GM23338 (cell line): ENCODE measurements at places on chromosomes 5 and 9.

DNA sequence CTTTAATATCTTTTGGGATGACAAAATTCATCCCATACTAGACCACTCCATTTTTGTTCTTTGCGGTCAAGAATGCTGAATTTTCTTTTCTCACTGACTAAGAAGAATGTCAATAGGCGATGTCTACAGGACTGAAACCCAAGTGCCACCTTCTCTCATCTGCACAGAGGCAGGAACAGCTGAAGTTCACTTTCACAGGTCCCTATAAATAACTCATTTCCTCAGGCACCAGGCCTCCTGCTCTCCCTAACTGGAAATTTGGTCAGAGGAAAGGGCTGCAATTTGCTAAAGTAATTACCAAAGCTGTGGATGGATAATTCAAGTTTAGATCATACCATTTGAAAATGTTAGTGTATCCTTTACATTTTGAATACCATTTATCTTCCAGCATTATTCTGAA, 142.9 kb downstream of the DIRAS2 start:
- no peaks in the 10 kb centered on the region for H3K27me3 ChIP-seq
- no peaks in the 10 kb centered on the region for H3K36me3 ChIP-seq
- H3K4me1 ChIP-seq, result peaks cover 14% of the 10 kb centered on the region
- DNase-seq, result no peak
- H3K27ac ChIP-seq, result no peak overlapping the region

DNA sequence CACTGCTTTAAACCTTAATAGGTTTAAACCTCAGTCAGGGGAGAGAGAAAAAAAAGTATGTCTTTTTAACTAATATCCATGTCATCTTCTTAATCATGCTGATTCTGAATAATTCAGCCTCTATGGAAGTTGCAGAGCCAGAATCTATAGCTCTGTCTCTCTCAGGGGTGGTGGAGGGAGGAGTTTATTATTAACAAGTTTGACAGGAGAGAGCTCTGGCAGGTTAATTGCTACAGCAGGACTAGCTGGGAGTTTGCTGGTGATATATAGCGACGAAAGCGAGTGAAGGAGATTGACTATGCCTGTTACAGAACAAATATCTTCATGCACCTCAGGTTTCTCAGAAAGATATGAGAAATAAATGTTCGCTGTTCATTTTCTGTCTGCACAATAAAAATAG, 586.4 kb downstream of the TLE4 start:
- H3K36me3 ChIP-seq, result no peaks in the 10 kb centered on the region
- H3K27me3 ChIP-seq, result no peaks in the 10 kb centered on the region
- no peak overlapping the region for H3K4me3 ChIP-seq
- DNase-seq, result no peak

- no peak overlapping the region for H3K27ac ChIP-seq
- no peaks in the 10 kb centered on the region for H3K27me3 ChIP-seq
- 0 out of 2 replicates have a peak, but pooled peaks cover 5% of the 10 kb centered on the region for H3K36me3 ChIP-seq
- no peak for DNase-seq
- peaks cover 6% of the 10 kb centered on the region for H3K4me1 ChIP-seq
Measured at GRCh38 chr5:44318883-44319282, 70.3 kb downstream of the FGF10 start.

GRCh38 chr5:137833463-137833862, 34.2 kb upstream of the MYOT start:
- peaks cover 42% of the 10 kb centered on the region for H3K4me1 ChIP-seq
- peak overlapping the region; percentile 28; the same call in 1 of the 2 replicates for H3K27ac ChIP-seq
- DNase-seq, result peak; percentile 64

- no peaks in the 10 kb centered on the region for H3K27me3 ChIP-seq
- no peaks in the 10 kb centered on the region for H3K36me3 ChIP-seq
- no peak overlapping the region for H3K27ac ChIP-seq
- 0 out of 2 replicates have a peak, but pooled peaks cover 4% of the 10 kb centered on the region for H3K4me1 ChIP-seq
- peak; percentile 38 for DNase-seq
Measured at GRCh38 chr5:131783874-131784273, 12.9 kb downstream of the FNIP1 start.

DNA sequence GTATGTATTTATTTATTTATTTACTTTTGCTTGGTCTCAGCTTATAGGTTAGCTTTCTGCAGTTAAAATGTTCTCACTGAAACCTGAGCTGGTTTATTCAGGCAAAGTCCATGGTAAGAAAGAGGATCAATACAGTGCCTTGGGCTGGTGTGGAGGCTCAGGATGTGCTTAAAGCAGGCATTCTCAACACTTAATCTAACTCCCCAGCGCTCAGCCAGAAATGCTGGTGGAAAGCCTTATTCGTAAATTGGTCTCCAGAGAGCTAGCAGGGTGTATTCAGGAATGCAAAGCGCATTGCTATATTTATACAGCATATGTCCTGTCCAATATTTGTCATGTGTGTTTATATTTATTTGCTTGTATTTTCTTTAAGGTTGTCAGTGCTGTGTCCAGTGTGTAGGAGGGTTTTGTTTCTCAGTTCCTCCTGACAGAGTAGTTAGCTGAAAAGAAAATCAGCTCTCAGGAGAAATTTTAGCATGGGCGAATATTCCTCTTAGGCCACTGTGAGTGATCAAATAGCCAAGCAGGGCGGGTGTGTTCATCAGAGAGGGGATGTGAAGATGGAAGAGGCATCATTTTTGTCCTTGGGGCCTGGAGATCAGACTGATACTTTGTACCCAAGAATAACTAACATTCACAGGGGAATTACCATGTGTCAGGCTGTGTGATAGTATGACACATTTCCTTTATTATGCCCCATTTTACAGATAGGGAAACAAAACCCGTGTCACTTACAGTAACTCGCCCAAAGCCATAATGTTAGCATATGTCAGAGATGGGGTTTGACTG, 65.8 kb downstream of the DOCK2 start:
- no peaks in the 10 kb centered on the region for H3K36me3 ChIP-seq
- H3K4me1 ChIP-seq, result no peaks in the 10 kb centered on the region
- H3K4me3 ChIP-seq, result no peak overlapping the region
- H3K27ac ChIP-seq, result no peak overlapping the region
- DNase-seq, result no peak
- no peaks in the 10 kb centered on the region for H3K27me3 ChIP-seq

DNA sequence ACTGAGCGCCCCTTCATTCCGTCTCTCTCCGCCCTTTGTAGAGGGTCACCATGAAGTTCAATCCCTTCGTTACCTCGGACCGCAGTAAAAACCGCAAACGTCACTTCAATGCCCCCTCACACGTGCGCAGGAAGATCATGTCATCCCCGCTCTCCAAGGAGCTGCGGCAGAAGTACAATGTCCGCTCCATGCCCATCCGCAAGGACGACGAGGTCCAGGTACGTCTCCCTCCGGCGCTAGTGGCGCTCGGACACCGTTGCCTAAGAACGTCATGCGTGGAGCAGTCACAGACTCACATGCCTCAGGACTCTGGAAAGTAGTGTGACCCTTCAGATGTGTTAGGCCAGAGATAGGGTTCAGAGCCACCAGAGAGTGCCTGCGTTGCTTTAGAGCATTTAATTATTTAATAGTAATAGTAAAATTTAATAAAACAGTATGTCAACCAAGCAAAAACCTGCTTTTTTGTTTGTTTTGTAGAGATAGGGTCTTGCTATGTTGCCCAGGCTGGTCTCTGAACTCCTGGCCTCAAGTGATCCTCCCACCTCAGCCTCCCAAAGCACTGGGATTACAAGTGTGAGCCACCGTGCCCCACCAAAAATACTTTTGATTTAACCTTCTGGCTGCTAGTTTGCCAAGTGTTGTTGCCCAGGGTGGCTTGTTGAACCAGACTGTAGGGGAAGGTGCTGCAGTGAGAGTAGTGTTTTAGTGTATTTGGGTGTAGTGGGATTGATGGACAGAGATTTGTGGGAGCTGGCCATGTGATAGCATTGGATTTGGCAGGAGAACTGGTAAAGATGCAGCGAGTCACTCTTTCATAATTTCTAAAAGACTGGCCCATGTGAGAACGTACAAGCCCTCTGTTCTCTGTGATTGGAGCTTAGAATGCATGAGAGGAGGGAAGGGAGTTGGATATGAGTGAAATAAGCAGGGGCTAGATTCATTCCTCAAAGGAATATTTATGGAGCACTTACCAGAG, 888 bp downstream of the RPL26L1 start:
- H3K4me3 ChIP-seq, result peak overlapping the region; percentile 98
- H3K4me1 ChIP-seq, result peaks cover 3% of the 10 kb centered on the region; the same call in 1 of the 2 replicates
- H3K36me3 ChIP-seq, result no peaks in the 10 kb centered on the region
- H3K27ac ChIP-seq, result no peak overlapping the region

DNA sequence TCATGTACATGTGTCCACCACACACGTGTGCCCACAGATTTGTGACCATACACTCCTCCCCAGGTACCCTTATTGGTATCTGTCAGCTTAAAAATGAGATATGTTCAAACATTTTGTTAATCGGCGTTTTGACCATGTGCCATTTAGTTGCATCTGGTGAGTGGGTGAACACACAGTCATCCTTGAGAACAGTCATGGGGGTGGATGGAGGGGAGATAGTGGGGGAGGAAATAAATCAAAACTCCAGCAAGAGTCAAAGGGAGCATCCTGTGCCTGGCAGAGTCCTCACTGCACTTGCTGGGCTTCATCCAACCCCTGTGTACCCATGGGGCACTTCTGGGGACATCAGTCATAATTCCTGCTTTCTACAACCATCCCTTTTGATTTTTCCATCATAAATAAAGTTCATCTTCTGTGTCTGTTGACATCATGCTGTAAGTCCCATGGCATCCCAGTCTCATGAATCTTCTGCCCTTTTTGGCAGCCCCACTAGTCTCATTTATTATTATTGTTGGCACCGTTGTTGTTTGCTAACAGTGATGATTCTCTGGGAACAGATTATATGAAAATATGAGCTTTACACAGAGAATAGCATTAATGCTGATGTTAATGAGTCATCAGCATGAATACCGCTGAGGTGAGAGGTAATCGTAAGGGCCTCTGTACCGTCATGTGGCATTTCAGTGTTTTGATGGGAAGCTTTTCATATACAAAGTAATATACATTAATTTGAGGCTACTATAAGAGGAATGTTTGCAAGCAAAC, 24.4 kb upstream of the CLK4 start:
- no peak overlapping the region for H3K4me3 ChIP-seq
- no peaks in the 10 kb centered on the region for H3K36me3 ChIP-seq
- H3K27me3 ChIP-seq, result no peaks in the 10 kb centered on the region
- no peak for DNase-seq
- no peak overlapping the region for H3K27ac ChIP-seq

GRCh38 chr9:77156646-77157371, 20.5 kb upstream of the VPS13A start:
- no peaks in the 10 kb centered on the region for H3K36me3 ChIP-seq
- H3K4me1 ChIP-seq, result no peaks in the 10 kb centered on the region; the same call in 1 of the 2 replicates
- no peak overlapping the region for H3K4me3 ChIP-seq
- H3K27me3 ChIP-seq, result 0 out of 2 replicates have a peak, but pooled peaks cover 2% of the 10 kb centered on the region
- DNase-seq, result no peak
- H3K27ac ChIP-seq, result no peak overlapping the region

DNA sequence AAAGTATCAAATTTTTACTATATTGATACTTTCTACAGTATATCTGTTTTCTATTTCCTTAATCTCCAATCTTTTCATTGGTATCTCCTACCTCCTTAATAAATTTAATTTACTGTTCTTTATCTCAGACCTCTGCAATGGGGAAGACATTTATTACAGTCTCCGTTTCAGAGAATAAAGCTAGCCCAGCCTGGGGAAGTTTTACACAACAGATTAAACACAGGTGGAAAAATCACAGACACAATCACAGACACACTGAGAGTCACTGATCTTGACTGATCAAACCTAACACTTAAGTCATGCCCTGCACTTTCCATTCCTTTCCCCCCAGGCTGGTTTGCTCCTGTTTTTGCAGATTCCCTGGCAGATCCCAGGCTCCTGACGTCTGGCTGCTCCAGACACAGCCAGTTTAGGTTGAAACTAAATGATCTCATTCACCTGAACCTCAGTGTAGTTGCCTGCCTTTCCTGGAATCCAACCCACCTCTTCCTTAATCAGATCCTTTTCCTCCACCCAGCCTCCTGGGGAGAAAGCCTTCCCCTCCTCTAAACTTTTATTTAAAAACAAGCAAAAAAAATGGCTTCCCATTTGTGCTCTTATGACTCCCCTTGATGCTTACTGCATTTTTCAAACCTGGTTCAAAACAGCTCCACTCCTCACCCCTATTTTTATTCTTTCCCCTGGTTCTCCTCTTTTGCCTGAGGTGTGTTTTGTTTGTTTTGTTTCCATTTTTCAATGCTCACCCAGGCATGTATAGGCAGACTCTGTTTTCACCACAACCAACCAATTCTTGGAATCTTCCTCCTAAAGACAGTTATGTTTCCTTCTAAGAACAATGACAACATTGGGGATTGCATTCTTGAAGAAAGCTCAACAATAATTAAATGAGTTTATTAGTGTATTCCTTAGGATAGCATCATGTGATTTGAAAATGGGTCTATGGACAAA, 29.5 kb upstream of the OSMR start:
- H3K4me1 ChIP-seq, result 0 out of 2 replicates have a peak, but pooled peaks cover 2% of the 10 kb centered on the region
- DNase-seq, result peak; percentile 34
- H3K4me3 ChIP-seq, result no peak overlapping the region
- H3K27ac ChIP-seq, result no peak overlapping the region
- H3K36me3 ChIP-seq, result no peaks in the 10 kb centered on the region

- H3K27ac ChIP-seq, result no peak overlapping the region; the same call in 1 of the 2 replicates
- no peaks in the 10 kb centered on the region for H3K27me3 ChIP-seq
- peaks cover 26% of the 10 kb centered on the region for H3K4me1 ChIP-seq
- H3K4me3 ChIP-seq, result no peak overlapping the region
- no peaks in the 10 kb centered on the region for H3K36me3 ChIP-seq
Measured at GRCh38 chr9:16787724-16788123, 82.7 kb downstream of the BNC2 start.

DNA sequence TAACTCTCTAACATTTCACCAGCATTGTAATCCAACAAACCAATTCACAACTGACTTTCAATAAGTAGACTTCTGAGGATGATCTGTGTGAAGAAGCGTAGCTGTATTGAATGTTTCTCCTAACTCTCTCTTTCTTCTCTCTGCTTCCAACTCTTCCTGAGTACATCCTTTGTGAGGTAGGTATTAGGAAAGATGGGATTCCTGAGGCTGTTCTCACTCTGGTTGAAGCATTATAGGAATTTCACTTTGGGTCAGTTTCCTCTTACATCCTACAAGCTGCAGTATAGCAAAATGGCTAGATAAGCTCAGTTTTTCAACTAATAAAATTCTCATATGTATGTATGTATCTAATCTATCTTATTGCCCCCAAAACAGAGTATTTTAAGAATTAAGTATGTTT, 702.8 kb downstream of the CETN3 start:
- H3K4me3 ChIP-seq, result no peak overlapping the region
- peak; percentile 29 for DNase-seq
- H3K27me3 ChIP-seq, result no peaks in the 10 kb centered on the region

GRCh38 chr9:81964218-81965171, 21.2 kb downstream of the SPATA31D3 start:
- H3K4me3 ChIP-seq, result no peak overlapping the region
- no peaks in the 10 kb centered on the region for H3K27me3 ChIP-seq
- DNase-seq, result no peak
- H3K27ac ChIP-seq, result no peak overlapping the region
- H3K36me3 ChIP-seq, result no peaks in the 10 kb centered on the region
